ENCODE measurements at places on chromosomes 4 and X. TPM values are rescaled to one million over a fixed set of nuclear protein-coding genes. Genes with fewer than 3 reads are reported as not detected.

Gene TAF7L
- total RNA-seq: not detected

Gene TMEM47
- total RNA-seq: 74.1 TPM

Gene FAM156A
- total RNA-seq: 89.1 TPM

DNA sequence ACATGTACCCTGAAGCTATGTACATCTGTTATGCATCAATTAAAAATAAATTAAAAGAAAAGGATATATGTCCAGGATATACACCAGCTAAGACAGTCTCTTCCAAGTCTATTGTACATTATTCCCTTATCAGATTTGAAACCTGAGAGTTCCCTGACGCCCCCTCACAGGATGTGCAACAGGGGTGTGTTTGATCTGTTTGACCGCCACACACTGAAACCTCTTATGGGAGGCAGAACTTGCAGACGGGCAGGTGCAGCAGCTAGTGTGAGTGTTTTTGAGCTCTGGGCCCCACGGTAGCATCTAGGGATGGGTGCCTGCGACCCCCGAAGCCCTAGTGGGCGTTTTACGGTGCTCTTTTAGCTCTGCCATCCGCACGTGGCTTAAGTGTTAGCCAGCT lies 4.7 kb downstream of the XG start:
- DNase-seq: no peak
- no peak overlapping the region for H3K4me3 ChIP-seq
- no peaks in the 10 kb centered on the region for H3K36me3 ChIP-seq
- no peaks in the 10 kb centered on the region for H3K27me3 ChIP-seq
- no peak overlapping the region for H3K27ac ChIP-seq

- peak; percentile 85 for DNase-seq
- H3K4me1 ChIP-seq: no peaks in the 10 kb centered on the region
- H3K27me3 ChIP-seq: no peaks in the 10 kb centered on the region
- peak overlapping the region; percentile 60 for H3K4me3 ChIP-seq
- peak overlapping the region; percentile 96 for H3K27ac ChIP-seq
- no peaks in the 10 kb centered on the region for H3K36me3 ChIP-seq
These were observed 1.2 kb downstream of the MSN start for GRCh38 chrX:65668377-65669310.

DNA sequence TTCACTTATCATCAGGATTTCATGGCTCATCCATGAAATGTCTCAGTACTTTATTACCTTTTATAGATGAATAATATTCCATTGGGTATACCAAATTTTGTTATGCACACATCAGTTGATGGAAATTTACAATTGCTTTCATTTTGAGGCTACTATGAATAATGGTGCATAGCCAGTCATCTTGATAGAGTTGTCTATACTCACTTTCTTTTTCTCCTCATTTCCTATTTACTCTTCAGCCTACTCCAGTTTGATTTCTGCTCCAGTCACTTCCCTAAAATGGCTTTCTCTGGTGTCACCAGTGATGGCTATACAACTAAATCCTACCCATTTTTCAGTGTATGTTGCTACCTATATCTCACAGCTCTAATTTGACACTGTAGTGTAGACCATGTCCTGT lies 743.5 kb upstream of the MAGEB2 start:
- no peaks in the 10 kb centered on the region for H3K27me3 ChIP-seq
- H3K4me1 ChIP-seq: no peaks in the 10 kb centered on the region
- no peak overlapping the region for H3K27ac ChIP-seq
- H3K36me3 ChIP-seq: no peaks in the 10 kb centered on the region
- no peak for DNase-seq

DNA sequence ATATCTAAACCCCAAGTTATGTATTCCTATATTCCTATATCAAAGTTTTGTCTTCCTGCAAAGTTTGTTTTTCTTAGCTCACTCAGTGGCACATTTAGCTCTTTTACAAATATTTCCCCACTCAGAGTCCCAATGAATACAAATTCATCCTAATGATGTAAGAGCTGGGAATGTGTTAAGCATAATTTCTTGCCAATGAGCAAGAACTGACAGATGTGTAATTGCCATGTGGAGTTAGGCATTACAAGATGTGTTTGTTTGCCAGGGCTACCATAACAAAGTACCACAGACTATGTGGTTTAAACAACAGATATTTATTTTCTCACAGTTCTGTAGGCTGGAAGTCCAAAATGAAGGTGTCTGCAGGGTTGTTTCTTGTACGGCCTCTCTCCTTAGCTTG lies 302.1 kb downstream of the KCTD8 start:
- DNase-seq: no peak
- no peak overlapping the region for H3K4me3 ChIP-seq
- H3K27me3 ChIP-seq: no peaks in the 10 kb centered on the region
- H3K36me3 ChIP-seq: no peaks in the 10 kb centered on the region

DNA sequence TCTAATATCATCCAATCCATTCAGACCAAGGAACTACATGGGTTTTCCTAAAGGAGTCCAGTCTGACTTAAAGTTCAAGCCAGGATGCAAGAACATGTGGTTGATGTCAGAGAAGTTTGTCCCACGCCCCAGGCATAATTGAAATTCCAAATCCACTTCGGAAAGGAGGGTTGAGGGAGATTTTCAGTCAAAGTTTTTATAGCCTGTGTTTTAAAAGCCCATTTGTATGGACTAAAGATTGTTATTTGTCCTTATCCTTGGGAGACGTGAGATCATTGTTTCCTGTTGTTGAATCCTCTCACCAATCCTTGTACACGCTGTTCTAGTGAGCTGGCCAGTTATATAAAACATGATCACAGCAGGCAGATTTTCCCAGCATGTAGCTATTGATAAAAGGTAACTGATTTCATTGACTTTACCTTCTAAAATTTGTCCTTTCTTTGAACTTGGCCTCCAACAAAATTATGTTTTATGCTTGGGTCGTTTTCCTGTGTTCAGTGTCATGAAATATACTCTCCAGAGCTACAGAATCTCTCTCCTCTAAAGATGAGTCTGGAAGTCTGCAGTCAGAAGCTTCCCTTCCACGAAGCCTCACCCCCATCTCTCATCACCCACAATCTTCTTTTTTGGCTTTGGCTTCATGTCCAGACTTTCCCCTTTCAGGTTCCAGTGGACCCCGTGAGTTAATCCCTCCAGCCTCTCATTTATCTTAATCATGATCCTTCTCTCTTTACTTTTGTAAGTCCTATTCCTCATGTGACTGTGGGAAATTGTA lies 92.9 kb downstream of the ATP10D start:
- H3K4me3 ChIP-seq: no peak overlapping the region
- H3K4me1 ChIP-seq: no peaks in the 10 kb centered on the region
- H3K27ac ChIP-seq: peak overlapping the region; percentile 92
- H3K36me3 ChIP-seq: no peaks in the 10 kb centered on the region
- peak; percentile 44 for DNase-seq

GRCh38 chr4:165621983-165622382 lies 243.2 kb downstream of the CPE start:
- no peaks in the 10 kb centered on the region for H3K4me1 ChIP-seq
- H3K27ac ChIP-seq: no peak overlapping the region
- H3K36me3 ChIP-seq: no peaks in the 10 kb centered on the region
- DNase-seq: no peak

DNA sequence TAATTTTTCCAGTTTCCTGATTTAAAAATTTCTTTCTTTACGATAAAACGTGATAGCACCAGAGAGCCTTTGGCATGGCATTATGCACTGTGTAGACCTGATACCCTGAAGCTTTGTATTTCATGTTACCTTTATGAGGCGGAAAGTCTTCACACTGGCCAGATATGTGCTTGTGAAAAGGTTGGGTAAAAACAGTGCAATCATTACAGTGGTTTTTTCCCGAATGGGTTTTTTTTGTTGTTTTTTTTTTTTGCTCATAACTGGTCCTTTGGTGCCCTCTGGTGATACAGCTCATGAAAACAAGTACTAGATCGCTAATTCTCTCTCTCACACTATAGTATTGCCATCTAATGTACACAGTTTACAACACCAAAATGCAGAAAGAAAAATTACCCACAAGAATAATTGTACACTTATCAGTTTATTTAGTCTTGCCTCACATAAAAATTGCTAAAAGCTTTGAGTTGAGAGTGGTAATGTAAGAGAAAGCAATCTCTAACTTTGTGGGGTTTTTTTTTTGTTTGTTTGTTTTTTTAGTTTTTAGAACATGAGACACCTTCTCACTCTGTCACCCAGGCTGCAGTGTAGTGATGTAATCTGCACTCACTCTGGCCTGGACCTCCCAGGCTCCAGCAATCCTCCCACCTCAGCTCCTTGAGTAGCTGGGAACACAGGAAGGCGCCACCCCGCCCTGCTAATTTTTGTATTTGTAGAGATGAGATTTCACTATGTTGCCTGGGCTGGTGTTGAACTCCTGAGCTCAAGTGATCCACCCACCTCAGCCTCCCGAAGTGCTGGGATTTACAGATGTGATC lies 21.3 kb downstream of the SPCS3 start:
- H3K36me3 ChIP-seq: no peaks in the 10 kb centered on the region
- no peaks in the 10 kb centered on the region for H3K4me1 ChIP-seq
- DNase-seq: no peak
- H3K4me3 ChIP-seq: no peak overlapping the region
- no peak overlapping the region for H3K27ac ChIP-seq
- no peaks in the 10 kb centered on the region for H3K27me3 ChIP-seq

- DNase-seq: no peak
- H3K4me3 ChIP-seq: no peak overlapping the region
- no peaks in the 10 kb centered on the region for H3K27me3 ChIP-seq
- no peaks in the 10 kb centered on the region for H3K36me3 ChIP-seq
- H3K27ac ChIP-seq: no peak overlapping the region
These were observed 10.3 kb downstream of the SPATA4 start for GRCh38 chr4:176185051-176185450.
